NCI-H187 (cell line): ENCODE measurements at places on chromosomes 5 and 9.

- no peak for DNase-seq
Observed at GRCh38 chr9:84874596-84874995, 205.1 kb downstream of the NTRK2 start.

GRCh38 chr5:98004463-98004862, 769.0 kb upstream of the RGMB start:
- no peak for DNase-seq

DNA sequence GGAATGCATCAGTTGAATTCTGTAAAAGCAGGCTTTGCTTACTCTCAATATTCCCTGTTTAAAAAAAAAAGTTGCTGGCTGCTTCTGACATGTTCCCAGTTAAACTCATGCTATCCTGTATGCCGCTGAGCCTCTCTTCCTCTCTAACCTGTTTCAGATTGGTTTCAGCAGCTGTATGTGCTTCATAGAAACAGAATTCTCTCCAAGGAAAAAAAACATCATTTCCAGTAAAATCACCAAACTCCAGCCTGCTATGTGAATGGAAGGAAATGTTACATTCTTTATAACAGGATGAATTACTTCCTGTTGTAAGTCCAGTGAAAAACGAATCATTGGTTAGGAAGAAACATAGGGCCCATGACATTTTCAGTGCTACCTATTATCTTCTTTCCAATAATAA, 25.7 kb upstream of the KCNV2 start:
- DNase-seq: no peak

DNA sequence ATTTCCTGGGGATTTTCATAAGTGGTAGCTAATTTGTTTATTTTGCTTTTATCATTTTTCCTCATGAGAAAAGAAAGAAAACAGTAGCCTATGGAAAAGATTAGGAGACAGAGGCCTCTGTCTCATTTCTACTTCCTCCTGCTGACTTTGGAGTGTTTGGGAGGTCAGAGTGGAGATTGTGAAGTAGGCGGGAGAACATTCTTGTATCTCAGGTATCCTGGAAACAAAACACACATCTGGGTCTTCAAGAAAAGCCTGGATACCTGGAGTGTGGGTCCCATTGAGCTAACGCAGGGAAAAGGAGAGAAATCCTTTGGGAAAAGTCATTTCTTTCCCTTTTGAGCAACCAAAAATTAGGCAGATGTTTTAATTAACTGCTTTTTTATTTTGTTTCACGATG, 161.5 kb upstream of the DMAC1 start:
- no peak for DNase-seq

- DNase-seq: no peak
Observed at GRCh38 chr5:131538177-131538593, 96.8 kb downstream of the RAPGEF6 start.

DNA sequence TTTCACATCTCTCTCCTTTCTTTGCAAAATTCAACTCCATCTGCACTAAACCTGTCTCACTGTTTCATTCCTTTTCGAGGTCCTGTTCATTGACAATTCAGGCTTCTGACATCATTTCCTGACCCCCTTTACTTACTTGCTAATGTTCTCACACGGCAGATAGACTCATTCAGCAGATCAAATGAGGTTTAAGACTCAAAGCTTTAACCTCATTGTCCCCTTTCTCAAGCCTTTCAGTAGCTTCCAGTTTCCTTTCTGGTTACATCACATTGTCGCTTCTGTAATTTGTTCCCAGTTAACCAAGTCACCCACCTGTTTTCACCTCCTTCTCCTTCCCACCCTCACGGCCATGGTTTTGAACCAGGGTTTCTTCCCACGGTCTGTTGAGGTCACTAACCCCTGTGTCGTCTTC, 143.4 kb upstream of the OTULINL start:
- DNase-seq: no peak
